Anterior cingulate cortex (tissue), 58 donors: ENCODE measurements at places on chromosomes 12 and 14.

- DNase-seq, result no peak
Measured at GRCh38 chr14:99324291-99324690, 52.3 kb upstream of the BCL11B start.

- DNase-seq, result no peak
Measured at GRCh38 chr12:16583969-16584745, 21.8 kb downstream of the LMO3 start.

GRCh38 chr14:78605897-78606500, 435.8 kb downstream of the NRXN3 start:
- DNase-seq, result no peak

DNA sequence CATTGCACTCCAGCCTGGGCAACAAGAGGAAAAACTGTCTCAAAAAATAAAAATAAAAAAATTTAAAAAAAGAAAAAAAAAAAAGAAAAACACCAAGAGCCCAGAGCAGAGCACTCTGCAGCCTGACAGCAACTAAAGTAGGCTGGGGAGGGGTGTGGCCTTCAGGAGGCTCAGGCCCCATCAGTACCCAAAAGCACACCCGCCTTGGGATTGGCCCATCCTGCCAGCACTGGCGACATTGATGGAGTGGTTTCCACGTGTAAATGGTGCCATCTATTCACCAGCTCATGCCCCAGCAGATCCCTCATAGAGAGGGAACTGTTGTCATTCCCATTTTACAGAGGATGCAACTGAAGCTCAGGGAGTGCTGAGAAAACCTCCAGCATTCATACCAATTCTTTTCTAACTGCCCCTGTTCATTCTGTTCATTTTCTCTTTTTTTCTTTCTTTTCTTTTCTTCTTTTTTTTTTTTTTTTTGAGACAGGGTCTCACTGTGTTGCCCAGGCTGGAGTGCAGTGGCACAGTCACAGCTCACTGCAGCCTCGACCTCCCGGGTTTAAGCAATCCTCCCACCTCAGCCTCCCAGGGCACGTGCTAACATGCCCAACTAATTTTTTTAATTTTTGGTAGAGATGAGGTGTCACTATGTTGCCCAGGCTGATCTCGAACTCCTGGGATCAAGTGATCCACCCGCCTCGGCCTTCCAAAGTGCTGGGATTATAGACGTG, 89.3 kb downstream of the IRF2BPL start:
- DNase-seq, result no peak

DNA sequence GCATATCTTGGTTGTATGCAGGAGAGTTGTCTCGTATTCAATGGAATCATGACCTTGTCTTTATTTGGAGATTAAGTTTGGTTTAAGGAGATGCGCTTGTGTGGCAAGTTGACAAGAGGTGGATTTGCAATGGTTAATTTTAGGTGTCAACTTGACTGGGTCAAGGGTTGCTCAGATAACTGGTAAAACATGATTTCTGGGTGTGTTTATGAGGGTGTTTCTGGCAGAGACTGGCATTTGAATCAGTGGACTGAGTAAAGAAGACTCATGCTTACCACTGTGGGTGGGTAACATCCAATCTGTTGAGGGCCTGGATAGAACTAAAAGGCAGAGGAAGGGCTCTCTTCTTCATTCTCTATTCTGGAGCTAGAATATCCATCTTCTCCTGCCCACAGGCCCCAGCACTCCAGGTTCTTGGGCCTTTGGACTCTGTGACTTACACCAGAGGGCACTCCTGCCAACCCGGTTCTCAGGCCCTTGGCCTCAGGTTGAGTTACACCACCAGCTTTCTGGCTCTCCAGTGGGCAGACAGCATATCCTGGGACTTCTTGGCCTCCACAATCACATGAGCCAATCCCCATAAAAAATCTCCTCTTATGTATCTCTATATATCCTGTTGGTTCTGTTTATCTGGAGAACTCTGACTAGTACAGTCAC, 141.5 kb upstream of the ARID2 start:
- no peak for DNase-seq
